ENCODE measurements at places on chromosomes 5 and 9. TPM values are rescaled to one million over a fixed set of nuclear protein-coding genes. Genes with fewer than 3 reads are reported as not detected.

Gene FOXD4L4
- polyA plus RNA-seq: not detected

GRCh38 chr5:54220230-54221040 is 89.9 kb downstream of the ARL15 start:
- no peak for DNase-seq

GRCh38 chr5:169142264-169142970 is 158.5 kb downstream of the SLIT3 start:
- no peak for DNase-seq

Gene PCDHA1
- 0.04 TPM for polyA plus RNA-seq

- DNase-seq: no peak
Observed at GRCh38 chr5:119743927-119744326, 114.6 kb downstream of the FAM170A start.

DNA sequence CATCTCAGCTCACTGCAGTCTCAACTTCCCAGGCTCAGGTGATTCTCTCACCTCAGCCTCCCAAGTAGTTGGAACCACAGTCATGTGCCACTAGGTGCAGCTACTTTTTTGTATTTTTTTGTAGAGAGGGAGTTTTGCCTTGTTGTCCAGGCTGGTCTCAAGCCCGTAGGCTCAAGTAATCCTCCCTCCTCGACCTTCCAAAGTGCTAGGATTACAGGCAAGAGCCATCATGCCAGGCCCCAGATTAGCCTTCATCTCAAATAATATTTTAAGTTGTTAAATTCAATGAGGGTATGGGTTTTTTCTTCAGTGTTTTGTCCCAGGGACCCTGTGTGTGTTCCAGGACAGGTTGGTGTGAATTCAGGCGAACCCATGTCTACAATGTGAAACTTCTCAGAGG is 12.5 kb upstream of the RFESD start:
- no peak for DNase-seq

- DNase-seq: no peak
Observed at GRCh38 chr5:67976891-67977601, 238.5 kb upstream of the PIK3R1 start.

DNA sequence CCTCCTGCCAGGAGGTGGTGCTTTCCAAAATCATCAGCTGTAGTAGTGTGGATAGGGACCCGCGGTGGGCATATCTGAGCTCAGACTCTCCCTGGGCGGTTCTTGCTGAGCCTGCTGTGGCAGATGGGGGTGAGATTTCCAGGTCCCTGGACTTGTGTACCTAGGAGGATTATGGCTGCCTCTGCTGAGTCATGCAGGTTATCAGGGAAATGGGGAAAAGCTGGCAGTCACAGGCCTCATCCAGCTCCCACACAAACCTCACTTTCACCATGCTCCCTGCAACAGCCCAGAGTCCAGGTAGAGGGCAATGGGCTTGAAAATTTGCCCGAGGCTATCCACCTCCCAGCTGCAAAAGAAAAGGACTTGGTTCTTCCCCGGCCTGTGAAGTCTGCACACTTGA is 23.4 kb upstream of the MAMDC2 start:
- no peak for DNase-seq

Gene PTGS1
- polyA plus RNA-seq: 72.6 TPM

DNA sequence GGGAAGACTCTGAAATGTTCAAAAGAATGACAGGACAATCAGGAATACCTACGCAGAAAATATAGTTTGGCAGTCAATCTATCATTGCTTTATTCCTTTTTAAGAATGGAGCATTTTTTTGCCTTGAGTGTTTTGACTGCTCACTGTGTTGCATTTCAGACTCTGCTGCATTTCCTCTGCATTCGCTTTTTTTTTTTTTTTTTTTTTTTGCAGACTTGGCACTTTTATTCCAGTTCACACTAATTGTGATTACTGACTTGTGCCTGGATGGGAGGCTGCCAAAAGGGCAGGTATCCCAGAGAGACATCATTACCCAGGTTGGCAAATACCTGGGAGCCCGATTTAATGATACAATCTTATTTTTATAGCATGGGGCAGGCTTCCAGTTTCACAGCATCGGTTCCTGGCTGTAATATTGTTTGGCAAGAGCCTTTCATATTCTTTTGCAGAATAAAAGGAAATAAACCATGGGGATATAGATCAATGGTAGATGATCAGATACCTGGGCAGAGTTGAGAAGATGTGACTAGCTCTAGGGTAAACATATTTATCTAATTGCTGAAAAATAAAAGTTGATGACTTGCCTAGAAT is 1132.6 kb downstream of the MAT2B start:
- DNase-seq: no peak

DNA sequence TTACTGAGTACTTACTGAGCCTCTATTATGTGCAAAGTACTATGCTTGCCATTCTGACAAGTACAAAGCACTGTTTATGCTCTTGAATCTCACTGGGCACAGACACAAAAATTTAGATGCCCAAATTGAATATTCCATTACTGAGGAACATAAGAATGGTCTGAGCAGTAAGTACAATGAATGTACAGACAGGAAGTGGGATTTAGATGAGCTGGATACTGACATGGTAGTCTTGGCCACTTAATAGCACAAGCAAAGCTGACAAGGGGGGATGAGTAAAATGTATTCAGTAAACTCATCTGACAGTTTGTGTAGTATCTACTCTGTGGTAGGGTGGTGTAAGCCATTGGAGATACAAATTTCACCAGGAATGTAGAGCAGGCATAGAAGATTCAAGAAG is 132.4 kb downstream of the EFNA5 start:
- DNase-seq: no peak

All from BJ (cell line).